ENCODE measurements at places on chromosomes 6 and 20.

GRCh38 chr6:129787816-129788215 is 73.3 kb downstream of the TMEM244 start:
- DNase-seq, result no peak

DNA sequence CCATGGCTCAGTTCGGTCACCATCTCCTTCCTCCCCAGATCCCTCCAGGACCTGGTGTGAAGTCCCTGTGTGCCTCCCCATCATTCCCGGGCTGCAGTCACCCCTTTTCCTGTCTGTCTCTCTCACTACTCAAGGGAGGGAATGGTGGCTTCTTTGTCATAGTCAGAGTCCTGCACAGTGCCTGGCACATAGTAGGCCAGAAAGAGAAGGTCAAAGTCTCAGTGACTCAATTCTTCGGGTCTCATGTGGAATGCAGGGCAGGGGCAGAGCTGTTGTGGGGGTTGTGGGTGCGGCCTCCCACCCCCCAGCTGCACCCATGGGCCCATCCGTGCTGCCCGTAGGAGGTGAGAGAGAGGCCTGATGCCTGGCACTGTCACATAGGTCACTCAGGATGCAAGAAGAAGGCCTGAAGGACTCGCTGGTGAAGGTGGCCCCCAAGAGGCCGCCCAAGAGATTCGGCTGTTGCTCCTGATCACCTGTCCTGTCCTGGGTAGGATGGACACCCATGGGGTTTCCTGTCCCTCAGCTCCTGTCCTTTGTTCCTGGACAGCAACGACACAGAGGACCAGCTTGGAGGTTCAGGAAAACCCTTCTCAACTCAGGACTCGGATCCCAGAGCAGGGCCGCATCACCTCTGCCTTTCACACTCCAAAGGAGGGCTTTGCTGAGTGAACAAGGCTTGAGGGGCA is 34.1 kb downstream of the RAB44 start:
- no peak for DNase-seq

DNA sequence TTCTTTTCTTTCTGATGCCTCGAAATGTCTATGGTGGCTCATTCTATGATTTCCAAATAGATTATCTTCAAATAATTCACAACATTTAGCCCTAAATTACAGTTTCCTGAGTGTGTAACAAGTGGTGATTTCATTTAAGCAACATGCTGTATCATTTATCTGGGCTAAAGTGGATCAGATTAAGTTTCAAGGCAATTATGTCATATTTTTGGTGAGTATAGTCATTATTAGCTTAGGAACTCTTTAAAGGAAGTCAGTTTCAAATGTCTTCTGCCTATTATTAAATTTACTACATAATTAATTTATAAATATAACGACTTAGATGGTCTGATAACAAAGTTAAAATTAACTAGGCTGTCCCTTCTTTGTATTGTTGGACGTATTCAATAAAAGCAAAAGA is 847.9 kb upstream of the FLRT3 start:
- no peak for DNase-seq

- DNase-seq, result no peak
Observed at GRCh38 chr6:3608159-3608558, 143.4 kb downstream of the PXDC1 start.

GRCh38 chr6:157693867-157694266 is 129.2 kb upstream of the SNX9 start:
- no peak for DNase-seq

Measured in NCI-H526 treated with DMSO at 0.1 percent for 48 hours (cell line).